ENCODE measurements at places on chromosomes 12 and 14. TPM values are rescaled to one million over a fixed set of nuclear protein-coding genes. Genes with fewer than 3 reads are reported as not detected.

Gene KLRB1
- 0.95 TPM for total RNA-seq

Gene CCDC38
- total RNA-seq, result 0.09 TPM

Gene MYF5
- total RNA-seq, result not detected

Gene LMNTD1
- total RNA-seq, result not detected

Gene MTA1
- total RNA-seq, result 130 TPM

Gene CAPZA3
- not detected for total RNA-seq

All from T-helper 2 cell treated with Interferon-gamma antibody and Interleukin-4, amounts not matched to agents 100 ng/mL and 5 ng/mL, for 36 hours (primary cell).